ENCODE measurements at places on chromosomes 11 and 22. TPM values are rescaled to one million over a fixed set of nuclear protein-coding genes. Genes with fewer than 3 reads are reported as not detected.

- no peak overlapping the region for H3K27ac ChIP-seq
- DNase-seq: no peak
- H3K4me1 ChIP-seq: no peaks in the 10 kb centered on the region
- H3K27me3 ChIP-seq: no peaks in the 10 kb centered on the region
- no peaks in the 10 kb centered on the region for H3K36me3 ChIP-seq
Observed at GRCh38 chr11:107140983-107141382, 122.7 kb upstream of the GUCY1A2 start.

DNA sequence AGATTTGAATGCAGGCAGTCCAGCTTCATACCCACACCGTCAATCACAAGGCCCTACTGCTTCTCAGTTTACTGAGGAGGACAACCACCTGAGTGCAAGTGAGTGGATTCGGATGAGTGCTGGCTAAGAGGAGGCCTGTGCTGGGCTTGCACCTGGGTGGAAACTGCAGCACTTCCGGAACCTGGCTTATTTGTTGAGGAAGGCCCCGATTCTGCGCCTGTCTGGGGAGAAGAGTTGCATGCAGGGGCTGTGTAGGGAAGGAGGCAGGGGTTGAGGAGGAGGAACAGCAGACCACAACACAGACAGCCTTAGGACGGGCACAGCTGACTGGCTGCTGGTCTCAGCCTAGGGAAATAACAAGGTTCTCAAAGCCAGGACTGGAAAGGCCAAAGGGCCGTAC is 20.8 kb downstream of the ABTB2 start:
- peaks cover 32% of the 10 kb centered on the region for H3K4me1 ChIP-seq
- H3K36me3 ChIP-seq: no peaks in the 10 kb centered on the region
- H3K27me3 ChIP-seq: no peaks in the 10 kb centered on the region
- no peak overlapping the region for H3K4me3 ChIP-seq
- no peak for DNase-seq

DNA sequence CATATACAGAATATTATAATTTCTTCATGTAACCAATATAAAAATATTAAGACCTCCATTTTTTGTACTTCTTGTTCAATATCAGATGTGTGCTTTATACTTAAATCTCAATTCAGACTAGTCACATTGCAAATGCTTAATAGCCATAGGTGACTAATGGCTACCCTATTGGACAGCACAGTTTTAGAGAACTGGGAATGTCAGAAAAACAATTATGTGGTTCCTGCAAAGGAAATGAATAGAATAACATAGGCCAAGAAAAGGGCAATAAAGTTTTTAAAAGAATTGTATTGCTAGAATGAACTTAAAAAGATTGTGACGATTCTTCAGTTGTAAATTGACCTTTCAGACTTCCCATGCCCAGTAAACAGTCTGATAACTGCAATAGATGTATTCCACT is 843.0 kb downstream of the METTL15 start:
- DNase-seq: no peak
- no peaks in the 10 kb centered on the region for H3K27me3 ChIP-seq
- H3K4me3 ChIP-seq: no peak overlapping the region
- no peak overlapping the region for H3K27ac ChIP-seq
- H3K4me1 ChIP-seq: no peaks in the 10 kb centered on the region

- no peak for DNase-seq
- H3K4me3 ChIP-seq: no peak overlapping the region
- peak overlapping the region; percentile 87 for H3K27ac ChIP-seq
- no peaks in the 10 kb centered on the region for H3K27me3 ChIP-seq
- H3K4me1 ChIP-seq: peaks cover 12% of the 10 kb centered on the region
- H3K36me3 ChIP-seq: peaks cover 18% of the 10 kb centered on the region
Observed at GRCh38 chr22:46361826-46362202, 26.3 kb downstream of the TRMU start.

GRCh38 chr11:30125456-30125855 is 105.4 kb upstream of the FSHB start:
- DNase-seq: no peak
- H3K4me1 ChIP-seq: no peaks in the 10 kb centered on the region
- H3K27ac ChIP-seq: no peak overlapping the region
- no peaks in the 10 kb centered on the region for H3K27me3 ChIP-seq
- no peaks in the 10 kb centered on the region for H3K36me3 ChIP-seq

DNA sequence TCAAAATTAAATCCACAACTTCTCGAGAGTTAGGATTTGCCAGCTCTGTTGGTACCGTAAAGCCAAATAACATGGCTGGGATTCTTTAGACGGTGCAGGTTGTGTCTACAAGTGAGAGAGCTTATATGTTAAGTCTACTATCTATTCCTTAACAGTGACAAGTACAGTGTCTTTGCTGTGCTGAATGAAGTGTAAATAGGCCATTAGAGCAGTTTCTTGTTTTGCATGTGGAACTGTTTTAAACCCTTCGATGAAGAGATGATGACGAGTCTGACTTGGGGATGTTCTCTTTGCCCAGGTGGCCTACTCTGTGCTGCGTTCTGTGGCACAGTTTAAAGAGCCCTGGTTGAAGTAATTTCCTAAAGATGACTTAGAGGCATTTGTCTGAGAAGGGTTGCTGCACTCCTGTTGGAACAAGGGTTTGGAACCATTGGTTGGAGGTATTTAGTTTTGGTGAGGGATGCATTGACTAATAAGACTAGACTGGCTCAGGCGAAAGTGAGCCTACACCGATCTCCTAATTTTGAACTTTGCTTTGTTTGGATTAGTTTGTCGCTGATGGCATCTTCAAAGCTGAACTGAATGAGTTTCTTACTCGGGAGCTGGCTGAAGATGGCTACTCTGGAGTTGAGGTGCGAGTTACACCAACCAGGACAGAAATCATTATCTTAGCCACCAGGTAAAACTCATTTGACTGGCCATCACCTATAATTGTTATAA is 988 bp downstream of the RPS3 start:
- H3K27ac ChIP-seq: peak overlapping the region; percentile 95
- no peaks in the 10 kb centered on the region for H3K4me1 ChIP-seq
- no peak for DNase-seq
- peaks cover 39% of the 10 kb centered on the region for H3K36me3 ChIP-seq
- peak overlapping the region; percentile 69 for H3K4me3 ChIP-seq
- no peaks in the 10 kb centered on the region for H3K27me3 ChIP-seq

- no peaks in the 10 kb centered on the region for H3K27me3 ChIP-seq
- no peak overlapping the region for H3K27ac ChIP-seq
- no peak overlapping the region for H3K4me3 ChIP-seq
Observed at GRCh38 chr11:74877132-74877531, 71.8 kb downstream of the XRRA1 start.

The YAP1 gene
- 19.1 TPM for polyA plus RNA-seq

The PGA4 gene
- 1.8 TPM for polyA plus RNA-seq

The ZNF215 gene
- polyA plus RNA-seq: 0.15 TPM

The C22orf31 gene
- not detected for polyA plus RNA-seq

All from liver (tissue), 10 donors.